Activated CD4-positive, alpha-beta memory T cell treated with anti-CD3 and anti-CD28 coated beads for 36 hours (primary cell): ENCODE measurements at places on chromosomes 1 and 21. TPM values are rescaled to one million over a fixed set of nuclear protein-coding genes. Genes with fewer than 3 reads are reported as not detected.

GRCh38 chr1:78079580-78079979, 33.8 kb downstream of the GIPC2 start:
- peaks cover 20% of the 10 kb centered on the region for H3K4me1 ChIP-seq
- H3K27me3 ChIP-seq = no peaks in the 10 kb centered on the region
- DNase-seq = no peak
- H3K4me3 ChIP-seq = no peak overlapping the region
- no peak overlapping the region for H3K27ac ChIP-seq

DNA sequence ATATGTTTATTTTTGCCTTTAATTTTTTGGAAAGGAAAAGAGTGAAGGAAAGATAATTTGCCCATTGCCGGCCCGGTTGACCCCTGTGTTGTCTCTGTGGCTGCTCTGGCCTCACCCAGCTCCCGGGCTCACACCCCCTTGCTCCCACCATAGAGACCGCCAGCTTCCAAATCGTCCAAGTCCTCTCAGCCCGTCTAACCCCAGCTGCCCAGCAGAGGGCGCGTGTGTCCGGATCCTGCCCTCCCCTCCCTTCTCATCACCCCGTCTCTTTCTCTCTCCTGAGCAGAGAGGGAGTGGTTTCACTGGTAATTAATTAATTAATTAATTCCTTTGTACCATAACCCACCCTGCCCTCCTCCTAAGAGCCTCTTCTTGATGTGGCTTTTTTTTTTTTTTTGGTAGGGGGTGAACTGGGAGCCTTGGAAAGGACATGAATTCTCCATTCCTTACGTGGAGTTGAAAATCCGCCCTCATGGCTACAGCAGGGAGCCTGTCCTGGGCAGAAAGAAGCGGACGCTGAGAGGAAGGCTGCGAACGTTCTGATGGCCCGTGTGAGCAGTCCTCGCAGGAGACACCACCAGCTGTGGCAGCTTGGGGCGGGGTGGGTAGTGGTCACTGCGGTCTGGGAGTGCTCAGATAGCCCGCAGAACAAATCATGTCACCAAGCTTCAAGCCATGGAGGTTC, 45.9 kb downstream of the KIAA0040 start:
- no peaks in the 10 kb centered on the region for H3K36me3 ChIP-seq
- H3K27ac ChIP-seq = no peak overlapping the region
- H3K27me3 ChIP-seq = peaks cover 13% of the 10 kb centered on the region
- peaks cover 6% of the 10 kb centered on the region for H3K4me1 ChIP-seq
- peak; percentile 80 for DNase-seq
- no peak overlapping the region for H3K4me3 ChIP-seq

- H3K4me1 ChIP-seq = no peaks in the 10 kb centered on the region
- H3K27me3 ChIP-seq = no peaks in the 10 kb centered on the region
- H3K27ac ChIP-seq = no peak overlapping the region
- DNase-seq = no peak
- H3K36me3 ChIP-seq = no peaks in the 10 kb centered on the region
Measured at GRCh38 chr1:2422523-2422922, 10.2 kb upstream of the PEX10 start.

DNA sequence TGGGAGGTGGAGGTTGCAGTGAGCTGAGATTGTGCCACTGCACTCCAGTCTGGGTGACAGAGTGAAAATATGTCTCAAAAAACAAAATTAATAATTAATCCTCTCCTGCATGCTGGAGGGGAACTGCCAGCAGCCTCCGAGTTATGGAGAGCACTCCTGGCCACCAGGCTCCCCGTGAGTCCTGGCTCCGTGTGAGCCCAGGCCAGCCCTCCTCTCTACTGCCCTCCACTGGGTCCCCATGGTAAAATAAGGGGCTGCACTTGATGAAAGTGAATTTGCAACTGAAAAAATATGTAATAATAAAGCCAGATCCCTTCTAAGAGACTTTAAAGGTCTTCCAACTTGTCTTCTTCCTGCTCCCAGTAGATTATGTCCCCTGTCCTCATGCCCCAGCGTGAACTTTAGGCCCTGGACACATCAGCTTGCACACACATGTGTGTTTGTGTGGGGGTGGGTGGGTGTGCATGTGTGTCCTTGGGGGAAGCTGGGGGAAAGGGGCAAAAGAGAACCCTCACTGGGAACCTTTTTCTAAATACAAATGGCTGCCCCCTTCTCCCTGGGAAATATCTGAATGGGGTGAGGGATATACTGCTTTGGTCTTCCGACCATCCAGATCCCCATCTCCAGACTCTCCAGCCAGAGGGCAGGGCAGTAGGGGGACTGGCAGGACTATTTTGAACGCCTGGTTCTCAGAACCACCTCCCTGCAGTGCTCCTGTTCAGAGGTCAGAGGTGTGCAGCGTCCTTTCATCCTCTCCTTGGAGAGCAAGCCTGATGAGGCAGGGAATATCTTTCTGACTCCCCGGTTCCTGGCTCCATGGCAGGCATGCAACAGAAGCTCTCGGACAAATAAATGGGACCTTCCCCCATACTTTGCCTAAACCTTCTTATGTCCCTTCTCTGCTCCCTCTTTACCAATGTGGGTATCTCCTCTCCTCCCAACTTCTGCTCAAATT, 26.2 kb downstream of the NEK2 start:
- no peak overlapping the region for H3K4me3 ChIP-seq
- H3K36me3 ChIP-seq = no peaks in the 10 kb centered on the region
- H3K4me1 ChIP-seq = no peaks in the 10 kb centered on the region

GRCh38 chr1:213269829-213270228, 218.8 kb downstream of the RPS6KC1 start:
- no peaks in the 10 kb centered on the region for H3K4me1 ChIP-seq
- H3K27me3 ChIP-seq = no peaks in the 10 kb centered on the region
- no peak overlapping the region for H3K4me3 ChIP-seq
- DNase-seq = no peak

DNA sequence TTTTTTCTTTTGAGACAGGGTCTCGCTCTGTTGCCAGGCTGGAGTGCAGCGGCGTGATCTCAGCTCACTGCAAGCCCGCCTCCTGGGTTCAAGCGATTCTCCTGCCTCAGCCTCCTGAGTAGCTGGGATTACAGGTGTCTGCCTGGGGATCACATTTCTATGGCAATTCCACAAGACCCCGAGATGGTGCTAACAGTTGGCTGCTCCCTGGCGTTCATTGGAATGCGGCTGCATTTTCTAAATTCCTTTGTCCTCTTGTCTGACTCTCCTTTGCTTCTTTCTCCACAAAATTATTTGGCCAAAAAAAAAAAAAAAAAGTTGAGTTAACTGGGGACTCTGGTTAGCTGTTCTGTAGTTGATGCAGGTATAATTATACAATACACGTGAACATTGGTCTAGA, 176.4 kb downstream of the ETS2 start:
- no peak overlapping the region for H3K4me3 ChIP-seq
- H3K27ac ChIP-seq = no peak overlapping the region
- peaks cover 2% of the 10 kb centered on the region for H3K36me3 ChIP-seq
- H3K27me3 ChIP-seq = peaks cover 51% of the 10 kb centered on the region

DNA sequence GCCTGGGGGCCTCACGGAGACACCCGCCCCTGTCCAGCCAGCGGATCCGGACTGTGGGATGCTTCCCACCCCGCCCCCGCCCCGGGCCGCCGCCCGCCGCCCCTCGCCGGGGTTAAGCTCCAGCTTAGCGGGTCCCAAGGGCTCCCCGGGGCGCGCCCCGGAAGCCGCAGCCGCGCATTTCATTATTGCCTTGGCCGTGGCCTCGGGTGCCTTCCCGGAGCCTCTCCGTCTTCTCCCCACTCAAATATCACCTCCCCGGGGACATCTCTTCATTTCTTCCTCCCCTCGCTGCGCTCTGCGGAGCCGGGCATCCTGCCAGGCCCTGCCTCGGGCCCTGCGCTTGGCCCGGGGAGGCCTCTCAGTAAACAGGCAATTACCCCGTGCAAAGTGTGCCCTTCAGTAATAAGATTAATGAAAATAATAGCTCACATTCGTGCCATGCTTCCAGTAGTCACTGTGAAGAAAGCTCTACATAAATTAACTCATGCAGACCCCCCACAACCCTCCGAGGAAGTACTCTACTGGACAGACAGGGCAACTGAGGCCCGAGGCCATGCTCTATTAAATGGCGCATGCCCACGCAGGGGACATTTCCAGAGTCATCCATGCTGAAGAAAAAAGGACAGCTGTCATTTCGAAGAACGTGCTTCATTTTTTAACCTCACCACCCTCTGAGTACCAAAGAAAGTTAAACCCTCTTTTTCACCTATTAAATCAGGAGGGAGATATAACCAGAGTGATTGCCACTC, 49.9 kb upstream of the LAPTM5 start:
- H3K4me1 ChIP-seq = no peaks in the 10 kb centered on the region
- no peak for DNase-seq
- no peaks in the 10 kb centered on the region for H3K36me3 ChIP-seq
- H3K27ac ChIP-seq = no peak overlapping the region

DNA sequence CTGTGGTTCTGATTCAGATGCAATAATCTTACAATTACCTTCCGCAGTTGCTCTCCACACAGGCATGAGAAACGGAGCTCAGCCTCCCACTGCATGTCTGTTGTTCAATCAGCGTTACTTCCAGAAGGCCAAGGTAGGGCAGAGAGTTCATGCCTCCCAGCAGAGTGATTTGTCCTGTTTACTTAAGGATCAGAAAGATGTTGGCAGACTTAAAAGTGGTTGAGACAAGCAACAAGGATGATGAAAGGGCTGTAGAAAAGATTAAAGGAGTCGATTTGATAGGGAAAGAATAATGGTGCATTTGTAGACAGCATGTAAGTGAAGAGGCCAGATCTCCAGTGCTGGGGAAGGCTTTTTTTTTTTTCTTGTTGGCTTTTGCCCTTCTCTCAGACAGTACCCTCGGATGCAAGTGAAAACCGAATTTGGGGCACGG, 26.6 kb downstream of the ARMH1 start:
- no peaks in the 10 kb centered on the region for H3K36me3 ChIP-seq
- peaks cover 11% of the 10 kb centered on the region for H3K4me1 ChIP-seq
- H3K4me3 ChIP-seq = no peak overlapping the region
- H3K27ac ChIP-seq = no peak overlapping the region
- H3K27me3 ChIP-seq = no peaks in the 10 kb centered on the region
- no peak for DNase-seq

- no peak overlapping the region for H3K27ac ChIP-seq
- H3K36me3 ChIP-seq = no peaks in the 10 kb centered on the region
- no peaks in the 10 kb centered on the region for H3K27me3 ChIP-seq
Measured at GRCh38 chr1:189992856-189993255, 484.8 kb downstream of the BRINP3 start.

GRCh38 chr1:154239491-154239890, 18.7 kb downstream of the UBAP2L start:
- no peak for DNase-seq
- H3K4me3 ChIP-seq = no peak overlapping the region
- H3K4me1 ChIP-seq = peaks cover 28% of the 10 kb centered on the region
- peaks cover 75% of the 10 kb centered on the region for H3K36me3 ChIP-seq
- no peaks in the 10 kb centered on the region for H3K27me3 ChIP-seq

DNA sequence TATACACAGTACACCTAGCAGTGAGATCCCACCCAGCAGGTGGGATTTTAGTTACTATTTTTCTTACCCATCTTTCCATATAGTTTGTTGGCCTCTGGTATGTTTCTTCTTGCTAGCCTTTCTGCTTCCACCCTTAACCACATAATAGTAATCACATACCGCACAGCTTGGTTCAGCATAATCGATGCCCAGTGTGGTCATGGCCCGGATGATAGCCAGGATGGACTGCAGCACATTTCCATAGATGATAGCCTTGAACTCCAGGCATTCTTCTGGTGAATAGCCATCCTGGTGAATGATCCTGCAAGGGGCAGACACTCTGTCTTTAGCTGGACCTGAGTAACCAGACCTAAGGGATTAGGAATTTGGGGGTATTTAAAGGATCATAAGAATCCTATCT, 9.5 kb downstream of the GNAT2 start:
- no peaks in the 10 kb centered on the region for H3K27me3 ChIP-seq
- no peak overlapping the region for H3K27ac ChIP-seq
- DNase-seq = no peak
- no peaks in the 10 kb centered on the region for H3K4me1 ChIP-seq
- no peaks in the 10 kb centered on the region for H3K36me3 ChIP-seq

DNA sequence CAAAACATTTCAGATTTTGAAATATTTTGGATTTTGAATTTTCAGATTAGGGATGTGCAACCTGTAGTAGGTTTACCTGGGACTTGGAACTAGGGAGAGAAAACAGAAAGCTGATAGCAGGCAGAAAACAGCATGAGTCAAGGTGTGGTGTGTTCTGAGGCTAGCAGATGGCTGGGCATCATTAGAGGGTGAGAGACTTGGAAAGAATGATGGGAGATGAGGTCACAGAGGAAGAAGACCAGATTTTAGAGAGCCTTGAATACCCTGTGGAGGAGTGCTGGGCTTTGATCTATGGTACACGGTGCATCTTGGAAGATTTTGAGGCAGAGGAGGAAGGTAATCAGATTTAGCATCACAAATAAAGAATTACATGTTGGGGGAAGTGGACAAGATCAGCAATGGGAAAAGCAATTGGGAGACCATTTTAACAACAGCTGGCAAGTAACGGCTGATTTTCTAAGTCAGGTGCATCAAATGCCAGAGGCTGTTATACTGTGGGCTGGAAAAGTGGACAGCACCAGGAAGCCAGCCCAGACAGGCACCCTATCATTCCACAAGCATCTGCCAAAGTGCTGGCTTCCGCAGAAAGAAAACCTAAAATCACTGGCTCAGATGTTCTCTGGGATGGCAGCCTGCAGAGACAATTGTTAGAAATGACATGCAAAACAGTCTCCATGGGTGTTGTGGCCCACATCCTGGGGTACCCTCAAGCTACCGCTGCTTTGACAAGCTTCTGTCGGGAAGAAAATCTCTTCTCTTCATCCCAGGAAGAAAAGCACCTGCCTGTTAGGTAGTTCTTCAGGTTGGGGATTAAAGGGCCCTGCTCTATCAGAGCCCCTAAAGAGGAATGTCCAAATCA, 30.9 kb upstream of the CAMK1G start:
- no peak overlapping the region for H3K27ac ChIP-seq
- H3K4me1 ChIP-seq = no peaks in the 10 kb centered on the region
- H3K4me3 ChIP-seq = no peak overlapping the region
- no peaks in the 10 kb centered on the region for H3K36me3 ChIP-seq
- DNase-seq = no peak

GRCh38 chr1:24235921-24236788, 49.1 kb upstream of the IFNLR1 start:
- no peak overlapping the region for H3K4me3 ChIP-seq
- H3K27me3 ChIP-seq = peaks cover 21% of the 10 kb centered on the region
- H3K27ac ChIP-seq = no peak overlapping the region
- peaks cover 16% of the 10 kb centered on the region for H3K4me1 ChIP-seq

- no peaks in the 10 kb centered on the region for H3K36me3 ChIP-seq
- no peaks in the 10 kb centered on the region for H3K27me3 ChIP-seq
- no peak overlapping the region for H3K4me3 ChIP-seq
- no peak for DNase-seq
- no peak overlapping the region for H3K27ac ChIP-seq
Measured at GRCh38 chr1:93738075-93738622, 56.5 kb upstream of the BCAR3 start.

The SELENOF gene
- 139 TPM for total RNA-seq

The LRRC42 gene
- total RNA-seq = 26.9 TPM

The RGS18 gene
- 0.19 TPM for total RNA-seq

The COL24A1 gene
- total RNA-seq = not detected

The ECM1 gene
- total RNA-seq = 1.1 TPM

The IFI44 gene
- 60.1 TPM for total RNA-seq
